ENCODE measurements at places on chromosomes 2 and 18.

GRCh38 chr2:239025096-239025801 lies 177.4 kb downstream of the TWIST2 start:
- no peak for DNase-seq

DNA sequence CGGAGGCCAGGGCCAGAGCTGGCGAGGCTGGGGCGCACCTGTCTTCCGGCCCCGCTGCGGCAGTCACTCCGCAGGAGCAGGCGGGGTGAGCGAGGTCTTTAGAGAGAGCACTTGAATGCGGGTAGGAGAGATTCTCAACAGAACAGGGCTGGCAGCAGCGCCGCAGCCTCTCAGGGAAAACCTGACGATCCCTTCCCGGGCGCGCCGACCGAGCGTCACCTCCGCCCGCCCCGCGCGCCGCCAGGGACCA lies 526 bp downstream of the PRKRA start:
- no peak for DNase-seq

DNA sequence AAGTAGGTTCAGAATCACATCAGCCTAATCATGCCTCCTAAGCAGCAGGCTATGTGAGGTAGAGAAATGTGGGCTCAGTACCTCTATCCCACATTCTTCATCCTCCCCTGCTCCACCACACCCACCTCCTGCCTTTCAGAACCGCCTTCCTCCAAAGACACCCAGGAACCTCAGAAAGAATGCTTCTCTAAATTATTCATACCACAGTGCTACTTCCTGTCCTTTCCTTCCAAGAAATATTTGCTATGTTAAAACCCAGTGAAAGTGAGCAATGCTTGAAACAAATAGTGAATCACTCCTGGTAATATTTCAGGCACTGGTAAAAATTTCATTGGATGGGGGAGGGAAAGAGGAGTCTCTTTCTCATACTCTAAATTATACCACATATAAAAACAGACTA lies 24.0 kb upstream of the CREB1 start:
- peak; percentile 58 for DNase-seq

- no peak for DNase-seq
These were observed 92.3 kb downstream of the B3GNT2 start for GRCh38 chr2:62287899-62288880.

- no peak for DNase-seq
These were observed at the start of gene KLHL30 for GRCh38 chr2:238138331-238139195. KLHL30 (plus strand) TSS chr2:238138668; CDS start chr2:238140755, 2,087 bp downstream.

- DNase-seq = peak; percentile 23
These were observed 372.4 kb upstream of the RND3 start for GRCh38 chr2:150859877-150860276.

GRCh38 chr2:88556026-88556425 lies 71.2 kb downstream of the EIF2AK3 start:
- no peak for DNase-seq

DNA sequence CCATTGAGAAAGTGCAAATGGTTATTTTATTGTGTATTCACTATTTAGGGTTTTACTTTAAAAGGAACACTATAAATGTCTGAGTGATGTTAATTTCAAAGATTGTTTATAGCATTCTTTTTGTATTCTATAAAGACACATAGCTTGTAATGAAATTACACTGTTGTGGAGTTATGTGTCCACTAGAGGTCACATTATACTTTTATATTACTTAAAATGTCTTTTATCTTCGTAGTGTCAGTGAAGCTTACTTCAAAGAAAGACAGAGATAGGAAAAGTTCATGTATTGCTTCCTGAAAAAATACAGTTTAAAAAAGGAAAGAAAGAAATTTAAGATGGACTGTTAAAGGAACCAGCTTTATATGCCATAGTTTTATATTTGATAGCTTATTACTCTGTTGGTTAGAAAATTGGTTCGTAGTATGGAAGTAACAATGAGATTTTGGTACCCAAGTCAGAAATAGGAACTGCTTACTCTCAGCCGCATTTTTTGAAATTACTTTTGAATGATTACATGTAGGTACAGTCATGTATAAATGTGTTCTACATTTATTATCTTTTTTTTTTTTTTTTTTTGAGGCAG lies 20.5 kb downstream of the APLF start:
- peak; percentile 47 for DNase-seq
